ENCODE measurements at places on chromosomes 7 and 10. TPM values are rescaled to one million over a fixed set of nuclear protein-coding genes. Genes with fewer than 3 reads are reported as not detected.

DNA sequence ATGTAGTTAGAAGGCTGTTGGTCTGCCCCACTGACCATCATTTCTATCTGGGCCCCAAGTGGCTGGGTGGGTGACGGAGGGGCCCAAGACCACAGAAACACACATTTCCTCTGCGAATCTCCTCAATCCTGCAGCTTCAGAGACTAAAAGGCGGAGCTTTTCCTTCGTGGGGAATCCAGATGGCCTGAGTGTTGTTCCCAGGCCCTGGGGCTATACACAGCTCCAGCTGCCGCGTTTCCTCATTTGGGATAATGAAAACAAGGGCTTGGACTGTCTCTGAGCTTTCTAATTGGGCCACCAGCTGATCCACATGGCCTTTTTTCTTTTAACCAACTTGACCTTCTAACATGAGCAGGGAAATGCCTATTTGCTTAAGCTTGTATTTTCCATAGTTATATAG, 339.9 kb downstream of the CXCL12 start:
- DNase-seq, result no peak

- peak; percentile 48 for DNase-seq
Measured at GRCh38 chr7:37920849-37921805, 687 bp downstream of the EPDR1 start.

GRCh38 chr7:109049366-109049765, 479.7 kb downstream of the DNAJB9 start:
- DNase-seq, result no peak

Gene SLC13A4
- total RNA-seq, result 0.36 TPM

- DNase-seq, result no peak
Measured at GRCh38 chr7:71553306-71553705, 421.4 kb downstream of the GALNT17 start.

- peak; percentile 2 for DNase-seq
Measured at GRCh38 chr10:36946598-36946997, 178.8 kb upstream of the ANKRD30A start.

- peak; percentile 94 for DNase-seq
Measured at GRCh38 chr10:100969187-100970075, at the start of gene SEMA4G. SEMA4G (plus strand) TSS chr10:100969504; CDS start chr10:100972913, 3,409 bp downstream.

GRCh38 chr7:157816086-157816485, 479.3 kb downstream of the DNAJB6 start:
- no peak for DNase-seq

- no peak for DNase-seq
Measured at GRCh38 chr10:99685597-99685967, 26.3 kb downstream of the ENTPD7 start.

Gene HMX3
- total RNA-seq, result not detected

DNA sequence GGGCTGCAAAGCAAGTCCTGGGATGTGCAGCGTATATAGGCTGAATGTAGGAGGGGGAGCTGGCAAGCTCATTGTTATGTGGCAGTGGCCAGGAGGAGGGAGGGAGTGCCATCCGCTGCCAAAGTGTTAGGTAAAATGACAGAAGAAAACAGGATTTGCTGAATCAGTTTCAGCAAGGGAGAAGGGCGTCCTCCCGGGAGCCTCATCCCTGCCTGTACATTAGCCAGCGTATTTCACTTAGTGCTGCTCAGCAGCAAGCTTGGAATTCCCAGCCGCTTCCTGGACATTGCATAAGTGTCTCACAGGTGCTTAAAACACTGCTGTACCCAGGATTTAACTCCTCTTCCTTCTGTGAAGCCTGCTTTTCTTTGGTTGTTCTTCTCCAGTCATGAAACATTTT, 2.5 kb downstream of the NIPSNAP2 start:
- DNase-seq, result no peak

Measured in osteoblast (primary cell).